Lung (tissue), 17 donors: ENCODE measurements at places on chromosomes 4 and X. TPM values are rescaled to one million over a fixed set of nuclear protein-coding genes. Genes with fewer than 3 reads are reported as not detected.

DNA sequence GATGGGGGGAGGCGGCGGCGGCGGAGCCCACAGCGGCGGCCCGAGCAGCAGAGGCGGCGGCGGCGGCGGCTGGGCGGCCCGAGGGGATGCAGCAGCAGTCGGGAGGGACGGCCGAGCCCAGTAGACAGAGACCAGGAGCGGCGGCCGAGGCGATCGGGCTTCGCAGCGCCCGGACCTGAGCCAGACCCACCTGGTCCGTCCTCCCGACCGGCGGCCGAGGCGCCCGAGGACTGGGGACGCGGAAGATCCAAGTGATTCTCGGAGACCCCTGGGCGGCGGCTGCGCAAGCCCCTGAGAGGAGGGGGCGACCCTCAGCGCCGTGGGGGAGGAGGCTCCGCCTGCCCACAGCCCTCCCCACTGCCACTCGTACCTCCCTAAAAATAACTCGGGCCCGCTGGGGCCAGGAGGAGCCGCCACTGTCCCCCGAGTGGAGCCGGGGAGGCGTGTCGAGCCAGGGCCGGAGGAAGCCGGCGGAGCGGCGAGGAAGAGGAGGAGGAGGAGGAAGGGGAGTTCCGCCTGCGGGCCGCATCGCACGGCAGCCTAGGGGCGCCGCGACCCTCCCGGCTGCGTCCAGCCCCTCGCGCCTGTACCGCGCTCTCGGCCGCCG lies 608 bp downstream of the RAPGEF2 start:
- H3K36me3 ChIP-seq = no peaks in the 10 kb centered on the region
- H3K4me3 ChIP-seq = peak overlapping the region; percentile 83
- peak overlapping the region; percentile 94 for H3K27ac ChIP-seq
- peaks cover 14% of the 10 kb centered on the region for H3K4me1 ChIP-seq
- peak; percentile 67 for DNase-seq

DNA sequence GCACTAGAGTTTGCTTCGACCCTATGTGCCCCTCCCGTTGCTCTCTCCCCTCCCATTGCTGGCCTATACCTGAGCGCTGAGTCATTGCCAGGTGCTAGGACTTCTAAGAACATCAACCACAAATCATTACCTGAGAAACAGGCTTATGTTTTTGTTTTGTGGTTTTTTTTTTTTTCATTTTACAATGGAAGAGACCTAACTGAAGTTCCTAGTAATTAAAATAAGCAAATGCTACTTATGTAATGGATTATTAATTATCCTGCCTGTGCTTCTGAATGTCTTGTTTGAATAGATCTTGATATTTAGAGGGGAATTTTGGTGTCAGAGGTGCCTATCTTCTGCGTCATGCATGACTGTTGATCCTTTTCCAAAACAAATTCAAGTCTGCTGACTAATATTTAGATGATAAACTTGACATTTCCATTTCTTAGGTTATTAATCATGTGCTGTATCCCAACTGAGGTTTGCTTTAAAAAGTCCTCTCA lies 275.4 kb upstream of the CPEB2 start:
- H3K4me1 ChIP-seq = no peaks in the 10 kb centered on the region
- H3K27me3 ChIP-seq = no peaks in the 10 kb centered on the region
- H3K27ac ChIP-seq = no peak overlapping the region
- DNase-seq = no peak
- H3K4me3 ChIP-seq = no peak overlapping the region

- DNase-seq = peak; percentile 78
- H3K27me3 ChIP-seq = no peaks in the 10 kb centered on the region
- peaks cover 4% of the 10 kb centered on the region for H3K4me1 ChIP-seq
- H3K36me3 ChIP-seq = no peaks in the 10 kb centered on the region
- H3K27ac ChIP-seq = no peak overlapping the region
Measured at GRCh38 chr4:16056681-16057385, 27.0 kb downstream of the PROM1 start.

GRCh38 chr4:152734699-152735050 lies 44.9 kb downstream of the TIGD4 start:
- H3K27me3 ChIP-seq = no peaks in the 10 kb centered on the region
- no peak for DNase-seq
- no peaks in the 10 kb centered on the region for H3K36me3 ChIP-seq
- H3K4me3 ChIP-seq = no peak overlapping the region
- no peaks in the 10 kb centered on the region for H3K4me1 ChIP-seq

DNA sequence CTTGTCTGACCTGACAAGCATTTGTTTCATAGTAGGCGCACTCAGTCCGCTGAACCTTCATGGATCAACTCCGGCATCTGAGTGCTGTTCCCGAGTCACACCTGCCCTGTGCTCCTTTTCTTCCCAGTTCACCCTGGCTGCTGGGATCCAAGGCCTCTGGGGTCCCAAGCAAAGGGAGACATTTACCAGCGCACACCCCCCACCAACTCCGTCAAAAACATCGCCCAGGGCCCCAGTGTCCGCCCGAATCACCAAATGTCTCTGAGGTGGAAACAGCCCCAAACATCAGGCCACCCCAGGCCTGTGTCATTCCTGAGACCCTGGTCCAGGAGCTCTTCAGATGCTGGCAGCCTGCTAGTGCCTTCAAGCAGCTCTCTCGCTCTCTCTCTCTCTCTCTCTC lies 5.1 kb downstream of the BLOC1S4 start:
- DNase-seq = no peak
- no peaks in the 10 kb centered on the region for H3K27me3 ChIP-seq
- H3K27ac ChIP-seq = no peak overlapping the region
- H3K4me1 ChIP-seq = no peaks in the 10 kb centered on the region

DNA sequence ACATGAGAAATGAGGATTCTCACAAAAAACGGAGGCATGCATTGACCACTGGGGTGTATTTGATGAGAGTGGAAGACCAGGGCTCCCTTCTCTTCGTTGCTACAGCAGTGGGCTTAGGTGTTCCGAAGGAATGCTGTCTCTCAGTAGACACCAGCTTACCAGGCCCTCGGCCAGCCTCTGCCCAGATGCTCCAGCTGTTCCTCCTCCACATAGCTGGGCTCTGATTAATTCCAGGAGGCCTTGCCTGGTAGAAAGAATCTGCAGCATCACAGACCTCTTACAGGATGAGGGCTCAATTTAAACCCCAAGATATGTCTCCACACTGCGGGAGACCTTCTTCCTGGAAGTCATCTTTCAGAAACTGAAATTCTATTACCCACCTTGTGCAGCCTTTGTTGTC lies 346.6 kb upstream of the TENM3 start:
- H3K4me3 ChIP-seq = no peak overlapping the region
- no peaks in the 10 kb centered on the region for H3K36me3 ChIP-seq
- no peaks in the 10 kb centered on the region for H3K4me1 ChIP-seq
- DNase-seq = no peak

- no peak overlapping the region for H3K4me3 ChIP-seq
- H3K4me1 ChIP-seq = no peaks in the 10 kb centered on the region
- no peak overlapping the region for H3K27ac ChIP-seq
- no peak for DNase-seq
- H3K27me3 ChIP-seq = peaks cover 5% of the 10 kb centered on the region
Measured at GRCh38 chr4:6333301-6334202, 63.9 kb downstream of the WFS1 start.

DNA sequence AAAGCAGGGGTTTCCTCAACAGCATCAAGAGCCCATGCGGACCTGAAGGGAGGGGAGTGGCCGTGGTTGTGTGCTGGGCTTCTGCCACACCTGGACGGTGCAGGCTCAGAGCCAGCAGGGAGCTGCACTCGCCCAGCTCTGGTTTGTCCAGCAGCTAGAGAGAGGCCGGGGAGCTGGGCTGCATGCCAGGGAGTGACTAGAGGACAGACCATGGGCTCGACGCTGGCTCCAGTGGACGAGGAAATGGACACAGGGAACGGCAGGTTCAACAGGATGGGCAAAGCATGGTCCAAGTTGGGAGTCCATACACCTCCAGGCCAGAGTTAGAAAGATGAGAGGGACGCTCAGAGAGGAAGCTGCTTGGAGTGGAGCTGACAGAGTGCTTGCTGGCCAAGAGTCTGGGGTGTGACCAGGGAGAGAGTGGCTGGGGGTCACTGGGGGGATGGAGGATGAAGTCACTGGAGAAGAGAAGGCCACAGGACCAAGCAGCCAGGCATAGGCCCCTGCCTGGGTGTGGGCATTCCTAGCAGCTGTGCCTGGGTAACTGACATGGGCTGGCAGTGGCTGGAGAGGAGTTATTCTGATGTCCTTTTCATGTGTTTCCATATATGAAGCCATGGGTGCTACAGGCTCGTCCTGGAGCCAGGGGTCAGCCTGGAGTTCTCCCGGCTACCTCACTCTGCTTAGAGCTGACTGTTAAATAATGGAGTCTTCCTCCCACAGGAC lies 42.8 kb downstream of the HTT-AS start:
- H3K27me3 ChIP-seq = no peaks in the 10 kb centered on the region
- H3K4me1 ChIP-seq = no peaks in the 10 kb centered on the region
- no peak for DNase-seq
- no peaks in the 10 kb centered on the region for H3K36me3 ChIP-seq
- H3K4me3 ChIP-seq = no peak overlapping the region

GRCh38 chr4:101762534-101762933 lies 28.0 kb upstream of the BANK1 start:
- DNase-seq = no peak
- H3K27ac ChIP-seq = no peak overlapping the region
- H3K36me3 ChIP-seq = no peaks in the 10 kb centered on the region
- H3K4me3 ChIP-seq = no peak overlapping the region
- H3K27me3 ChIP-seq = no peaks in the 10 kb centered on the region
- H3K4me1 ChIP-seq = no peaks in the 10 kb centered on the region

GRCh38 chr4:835148-836002 lies 9.4 kb upstream of the CPLX1 start:
- H3K27me3 ChIP-seq = no peaks in the 10 kb centered on the region
- H3K27ac ChIP-seq = no peak overlapping the region
- no peaks in the 10 kb centered on the region for H3K4me1 ChIP-seq
- H3K36me3 ChIP-seq = no peaks in the 10 kb centered on the region
- DNase-seq = peak; percentile 56
- no peak overlapping the region for H3K4me3 ChIP-seq

- H3K4me3 ChIP-seq = no peak overlapping the region
- peaks cover 20% of the 10 kb centered on the region for H3K4me1 ChIP-seq
- peaks cover 3% of the 10 kb centered on the region for H3K36me3 ChIP-seq
- DNase-seq = no peak
- no peaks in the 10 kb centered on the region for H3K27me3 ChIP-seq
Measured at GRCh38 chr4:55351824-55352223, 5.8 kb downstream of the SRD5A3 start.

DNA sequence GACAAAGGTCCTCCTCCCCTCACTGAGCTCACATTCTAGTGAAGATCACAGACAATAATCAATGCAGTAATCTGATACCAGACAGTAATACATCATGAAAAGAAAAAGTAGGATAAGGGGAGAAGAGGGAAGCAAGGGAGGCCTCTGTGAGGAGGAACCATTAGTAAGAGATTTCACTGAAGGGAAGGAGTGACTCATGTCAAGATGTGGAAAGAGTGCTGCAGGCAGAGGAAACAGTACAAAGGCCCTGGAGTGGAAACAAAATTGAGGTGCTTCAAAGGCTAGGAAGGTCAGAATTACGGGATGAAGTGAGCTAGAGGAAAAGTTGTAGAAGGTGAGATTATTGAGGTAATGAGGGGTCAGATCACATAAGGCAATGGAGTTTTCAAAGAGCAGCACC lies 38.1 kb downstream of the LAMTOR3 start:
- no peak overlapping the region for H3K4me3 ChIP-seq
- H3K27me3 ChIP-seq = no peaks in the 10 kb centered on the region
- no peak for DNase-seq
- peaks cover 8% of the 10 kb centered on the region for H3K4me1 ChIP-seq
- H3K27ac ChIP-seq = no peak overlapping the region

DNA sequence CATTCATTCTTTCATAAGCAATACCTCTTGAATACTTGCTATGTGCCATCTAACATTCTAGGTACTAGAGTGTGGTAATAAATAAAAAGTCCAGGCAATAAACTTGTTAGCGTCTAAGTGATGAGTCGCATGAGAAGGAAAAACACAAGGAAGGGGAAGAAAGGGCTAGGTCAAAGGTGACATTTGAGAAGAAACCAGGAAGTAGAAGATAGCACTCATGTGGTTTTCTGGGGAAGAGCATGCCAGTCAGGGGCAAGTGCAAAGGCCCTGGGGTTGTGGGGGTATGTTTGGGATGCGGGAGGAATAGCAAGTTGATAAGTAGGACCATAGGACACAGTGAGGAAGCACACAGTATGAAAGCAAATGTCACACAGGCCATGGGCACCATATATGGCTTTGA lies 157.0 kb downstream of the TSPAN5 start:
- no peak for DNase-seq
- no peaks in the 10 kb centered on the region for H3K27me3 ChIP-seq
- no peak overlapping the region for H3K27ac ChIP-seq
- no peaks in the 10 kb centered on the region for H3K4me1 ChIP-seq
- H3K36me3 ChIP-seq = no peaks in the 10 kb centered on the region

- no peak overlapping the region for H3K27ac ChIP-seq
- no peak overlapping the region for H3K4me3 ChIP-seq
- DNase-seq = no peak
- no peaks in the 10 kb centered on the region for H3K36me3 ChIP-seq
- no peaks in the 10 kb centered on the region for H3K27me3 ChIP-seq
Measured at GRCh38 chr4:170464614-170465197, 374.9 kb upstream of the AADAT start.

COL25A1 gene
- total RNA-seq = 1.3 TPM

CFAP299 gene
- total RNA-seq = 30.2 TPM

ELF4 gene
- total RNA-seq = 20.2 TPM

ADGRL3 gene
- total RNA-seq = 59.9 TPM

PDGFRA gene
- 79.2 TPM for total RNA-seq
